ENCODE measurements at places on chromosomes 2 and 18.

DNA sequence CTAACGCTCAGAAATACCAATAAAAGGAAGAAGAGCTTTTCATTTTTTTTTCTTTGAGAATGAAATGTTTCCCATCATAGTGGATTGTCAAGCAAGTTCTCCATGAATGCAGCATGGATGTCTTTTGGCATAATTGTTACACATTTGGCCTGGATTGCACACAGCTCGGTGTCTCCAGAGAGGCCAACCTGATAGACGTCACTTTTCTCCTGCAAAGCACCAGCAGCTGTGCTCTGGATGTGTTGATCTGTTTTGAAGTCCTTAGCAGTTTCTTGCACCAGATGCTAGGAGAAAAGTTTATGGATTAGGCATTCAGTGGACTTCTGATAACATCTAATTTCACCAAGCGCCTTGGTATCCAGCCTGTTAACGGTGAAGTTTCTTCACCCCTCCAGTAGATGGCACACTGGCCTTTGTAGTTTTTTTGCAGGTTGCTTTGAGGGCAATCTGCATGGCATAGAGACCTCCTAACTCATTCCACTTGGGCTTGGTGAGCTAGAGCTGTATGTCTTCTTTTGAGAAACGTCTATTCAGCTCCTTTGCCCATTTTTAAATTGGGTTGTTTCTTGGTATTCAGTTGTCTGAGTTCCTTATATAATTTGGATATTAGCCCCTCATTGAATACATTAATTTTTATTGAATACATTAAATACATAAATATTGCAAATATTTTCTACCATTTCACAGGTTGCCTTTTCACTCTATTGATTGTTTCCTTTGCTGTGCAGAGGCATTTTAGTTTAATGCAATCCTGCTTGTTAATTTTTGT lies 59.7 kb downstream of the PTH2R start:
- DNase-seq: no peak

DNA sequence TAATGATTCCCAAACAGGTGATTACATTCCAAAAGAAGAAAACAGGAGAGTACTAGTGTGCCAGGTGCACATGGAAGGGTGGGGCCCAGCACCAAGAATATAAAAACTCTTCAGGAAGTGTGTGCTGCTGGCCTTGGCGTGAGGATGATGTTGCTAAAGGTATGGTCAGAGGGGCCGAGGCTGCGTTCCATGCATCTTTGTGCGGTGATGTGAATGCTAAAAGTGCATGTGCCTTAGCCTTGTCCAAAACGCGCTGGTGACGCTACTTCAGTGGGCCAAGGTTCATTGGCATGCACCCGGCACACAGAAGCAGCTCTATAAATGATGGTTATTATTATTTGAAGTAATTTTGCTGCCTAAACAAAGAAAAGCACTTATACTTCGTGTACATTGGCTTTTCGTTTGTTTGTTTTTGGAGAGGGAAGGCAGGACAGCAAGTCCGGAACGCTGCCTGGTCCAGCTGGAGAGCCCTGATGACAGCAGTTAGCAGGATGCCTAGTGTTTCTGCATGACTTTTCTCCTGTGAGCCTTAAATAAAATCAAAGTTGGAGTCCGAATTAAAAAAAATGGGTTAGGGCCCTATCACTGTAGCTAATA lies 2.9 kb downstream of the ALKAL2 start:
- no peak for DNase-seq

DNA sequence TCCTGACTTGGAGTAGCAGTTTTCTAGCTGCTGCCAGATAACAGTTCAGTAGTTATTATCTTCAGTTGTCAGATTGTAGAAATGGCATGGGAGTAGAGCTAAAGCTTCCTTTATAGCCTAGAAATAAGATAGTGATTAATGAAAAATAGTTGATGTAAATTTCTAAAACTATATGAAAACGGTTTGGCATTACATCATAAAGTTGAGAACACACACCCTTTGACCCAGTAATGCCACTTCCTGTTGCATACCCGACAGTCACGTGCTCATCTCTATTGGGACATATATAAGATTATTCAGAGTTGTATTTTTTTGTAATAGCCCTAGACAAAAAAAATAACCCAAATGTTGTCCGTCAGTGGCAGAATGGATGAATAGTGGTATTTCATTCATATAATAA lies 39.4 kb upstream of the ASB1 start:
- DNase-seq: no peak

GRCh38 chr18:48543228-48543627 lies 4.4 kb downstream of the CTIF start:
- no peak for DNase-seq

- no peak for DNase-seq
Observed at GRCh38 chr2:45591073-45591472, 20.0 kb downstream of the SRBD1 start.

GRCh38 chr2:215917953-215918620 lies 95.3 kb downstream of the MREG start:
- DNase-seq: no peak

GRCh38 chr2:174593041-174593440 lies 4.6 kb downstream of the WIPF1 start:
- DNase-seq: no peak

DNA sequence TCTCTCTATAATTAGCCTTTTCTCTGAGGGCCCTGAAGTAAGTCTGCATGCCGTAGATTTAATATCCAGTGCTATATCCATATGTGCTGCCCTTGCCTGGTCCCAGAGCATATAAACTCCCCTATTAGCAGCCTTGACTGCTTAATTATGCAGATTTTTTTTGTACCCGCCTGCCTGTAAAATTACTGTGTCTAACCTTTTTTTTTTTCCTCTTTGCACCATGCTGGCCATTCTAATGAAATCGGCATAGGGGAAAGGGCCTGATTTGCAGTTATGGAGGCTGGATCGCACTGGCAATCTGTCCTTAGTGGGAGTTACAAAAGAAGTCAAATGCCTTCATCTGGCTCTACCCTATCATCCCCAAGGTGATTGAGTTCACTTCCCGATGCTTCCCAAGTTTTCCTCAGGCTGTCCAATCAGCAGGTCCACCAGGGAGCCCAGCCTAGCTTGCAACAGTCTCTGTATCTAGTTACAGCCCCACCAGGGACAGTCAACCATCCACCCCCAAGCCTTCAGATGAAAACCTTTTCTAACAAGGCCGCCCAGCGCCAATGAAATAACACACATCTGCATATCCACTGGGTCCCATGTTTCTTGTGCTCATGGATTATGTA lies 239.0 kb downstream of the ZNF521 start:
- no peak for DNase-seq

DNA sequence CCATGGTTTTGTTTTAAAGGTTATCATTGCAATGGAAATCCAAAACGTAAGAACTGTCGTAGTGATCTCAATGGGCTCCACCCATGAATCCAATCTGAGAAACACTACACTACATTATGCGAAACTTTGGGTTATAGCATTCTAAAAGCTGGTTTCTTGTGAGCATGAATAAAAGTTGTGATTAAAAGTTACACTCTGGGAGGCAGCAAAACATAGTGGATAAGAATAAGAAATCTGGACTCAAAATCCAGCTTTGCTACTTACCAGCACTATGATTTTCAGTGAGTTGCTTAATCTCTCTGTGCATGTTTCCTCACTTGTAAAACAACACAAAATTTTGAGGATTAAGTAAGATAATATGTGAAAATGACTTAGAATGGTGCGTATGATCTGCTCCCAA lies 25.7 kb upstream of the THOC1 start:
- no peak for DNase-seq

DNA sequence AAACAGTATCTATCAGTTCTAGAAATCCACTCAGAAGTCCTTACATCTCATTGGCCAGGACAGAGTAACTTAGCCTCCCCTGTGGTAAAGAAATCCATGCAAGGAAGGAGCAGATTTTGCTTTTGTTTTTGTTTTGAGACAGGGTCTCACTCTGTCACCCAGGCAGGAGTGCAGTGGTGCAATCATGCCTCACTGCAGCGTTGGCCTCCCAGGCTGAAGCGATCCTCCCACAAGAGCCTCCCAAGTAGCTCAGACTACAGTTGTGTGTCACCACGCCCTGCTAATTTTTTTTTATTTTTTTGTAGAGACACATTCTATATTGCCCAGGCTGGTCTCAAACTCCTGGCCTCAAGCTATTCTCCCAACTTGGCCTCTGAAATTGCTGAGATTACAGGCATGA lies 185.1 kb downstream of the NRP2 start:
- DNase-seq: no peak

- DNase-seq: no peak
Observed at GRCh38 chr18:62280058-62280457, 45.1 kb upstream of the TNFRSF11A start.

DNA sequence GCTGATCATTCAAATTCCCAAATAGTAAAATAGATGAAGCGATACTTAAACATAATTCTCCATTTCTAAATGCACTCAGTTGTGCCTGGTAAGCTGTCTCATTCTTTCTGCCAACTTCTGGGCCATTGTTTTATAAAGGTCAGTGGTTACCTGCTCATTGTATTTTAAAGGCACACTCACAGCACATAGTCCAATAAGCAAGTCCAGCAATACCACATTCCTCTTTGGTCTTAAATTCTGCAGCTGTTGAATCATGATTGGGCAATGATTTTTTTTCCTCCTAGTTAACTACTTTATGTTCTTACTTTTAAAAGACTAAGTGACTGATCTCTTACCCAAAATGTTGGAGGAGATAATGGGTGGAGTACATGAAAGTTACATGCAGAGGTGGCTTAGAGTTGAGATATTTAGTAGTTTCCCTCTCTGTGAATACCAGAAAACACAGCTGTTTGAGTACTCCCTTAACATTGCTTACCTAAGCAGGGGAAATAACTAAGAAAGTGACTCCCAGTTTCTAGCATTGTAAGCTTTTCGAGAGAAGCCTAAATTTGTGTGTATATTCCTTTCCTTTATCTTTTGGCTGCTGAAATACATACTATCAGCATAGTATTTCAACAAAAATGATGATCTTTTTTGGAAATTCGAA lies 220.7 kb downstream of the CAMKMT start:
- DNase-seq: no peak

DNA sequence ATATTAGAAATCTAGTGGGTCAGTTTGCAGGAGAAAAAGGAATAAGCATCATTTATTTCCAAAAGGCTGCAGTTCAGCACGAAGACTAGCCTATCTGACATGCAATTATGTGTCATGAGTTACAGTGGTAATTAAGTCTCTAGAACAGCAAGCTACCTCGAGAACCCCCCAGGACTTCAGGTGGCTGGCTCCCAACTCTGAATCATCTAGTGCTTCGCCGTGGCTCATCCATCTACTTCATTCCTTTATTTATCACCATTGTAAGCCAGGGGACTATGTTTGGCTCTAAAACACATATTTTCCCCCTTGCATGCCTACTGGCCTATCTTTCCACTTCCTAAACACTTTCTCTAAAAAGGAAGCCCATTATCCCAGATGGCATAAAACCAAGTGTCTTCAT lies 121.6 kb downstream of the TXNL1 start:
- DNase-seq: no peak

DNA sequence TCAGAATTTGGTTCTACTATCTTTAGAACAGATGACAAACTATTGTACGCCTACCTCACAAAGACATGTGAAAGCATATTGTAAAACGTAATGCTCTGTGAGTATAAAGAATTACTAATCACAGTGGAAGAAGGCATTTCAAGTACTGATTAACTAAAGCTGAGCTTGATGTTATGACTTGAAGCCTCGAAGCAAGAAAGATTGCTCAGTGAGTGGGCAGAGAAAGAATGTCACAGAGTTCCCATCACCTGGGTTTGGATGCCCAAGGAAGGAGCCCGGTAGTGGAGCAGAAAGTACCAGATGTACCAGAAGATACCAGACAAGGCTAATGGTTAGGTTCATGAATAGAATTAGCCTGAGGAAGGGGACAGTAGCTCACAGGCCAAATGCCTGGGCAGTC lies 39.5 kb upstream of the FAM110C start:
- DNase-seq: no peak

GRCh38 chr2:15768615-15769014 lies 171.7 kb upstream of the MYCN start:
- DNase-seq: no peak

DNA sequence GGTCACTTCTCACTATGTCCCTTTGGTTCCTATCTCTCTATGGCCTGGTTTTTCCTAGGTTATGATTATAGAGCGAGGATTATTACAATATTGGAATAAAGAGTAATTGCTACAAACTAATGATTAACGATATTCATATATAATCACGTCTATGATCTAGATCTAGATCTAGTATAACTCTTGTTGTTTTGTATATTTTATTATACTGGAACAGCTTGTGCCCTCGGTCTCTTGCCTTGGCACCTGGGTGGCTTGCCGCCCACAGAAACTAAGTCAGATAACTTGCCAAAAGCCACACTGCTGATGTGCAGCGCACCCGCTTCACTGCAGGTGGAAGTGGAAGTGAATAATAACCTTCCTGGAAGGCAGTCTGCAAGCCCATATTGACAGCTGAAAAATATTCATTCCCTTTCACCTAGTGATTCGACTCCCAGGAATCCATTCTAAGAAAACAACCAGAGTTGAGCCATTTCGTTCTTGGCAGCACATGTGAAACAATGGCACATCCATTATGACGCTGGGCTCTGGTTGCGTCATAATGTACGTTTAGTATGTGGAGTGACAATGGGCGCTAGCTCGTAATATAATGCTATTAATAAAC lies 725 bp upstream of the ANKRD53 start:
- peak; percentile 88 for DNase-seq

DNA sequence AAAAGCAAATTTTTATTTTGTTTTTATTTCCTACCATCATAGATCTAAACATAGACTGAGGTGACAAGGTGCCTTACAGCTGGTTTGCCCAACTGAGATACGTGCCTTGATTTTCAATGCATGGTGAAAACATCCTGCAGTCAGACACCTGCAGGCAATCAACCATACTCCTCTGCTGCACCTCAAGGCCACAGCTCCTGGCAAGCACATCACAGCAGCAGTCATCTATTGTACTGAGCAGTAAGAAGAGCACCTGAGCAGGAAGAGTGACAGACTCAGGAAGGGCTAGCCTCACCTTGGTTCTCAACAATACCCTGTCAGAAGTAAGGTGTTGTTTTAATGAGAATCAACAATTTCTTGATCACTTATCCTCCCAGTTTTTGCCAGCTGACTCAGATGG lies 1206.8 kb upstream of the NRXN1 start:
- DNase-seq: no peak

- DNase-seq: peak; percentile 92
Observed at GRCh38 chr2:240566203-240567136, 1.8 kb upstream of the RNPEPL1 start.

- no peak for DNase-seq
Observed at GRCh38 chr2:239199041-239199768, 201.6 kb downstream of the HDAC4 start.

- peak; percentile 48 for DNase-seq
Observed at GRCh38 chr2:127157651-127158485, 50.9 kb upstream of the BIN1 start.

- no peak for DNase-seq
Observed at GRCh38 chr2:184357033-184357432, 241.3 kb upstream of the ZNF804A start.

DNA sequence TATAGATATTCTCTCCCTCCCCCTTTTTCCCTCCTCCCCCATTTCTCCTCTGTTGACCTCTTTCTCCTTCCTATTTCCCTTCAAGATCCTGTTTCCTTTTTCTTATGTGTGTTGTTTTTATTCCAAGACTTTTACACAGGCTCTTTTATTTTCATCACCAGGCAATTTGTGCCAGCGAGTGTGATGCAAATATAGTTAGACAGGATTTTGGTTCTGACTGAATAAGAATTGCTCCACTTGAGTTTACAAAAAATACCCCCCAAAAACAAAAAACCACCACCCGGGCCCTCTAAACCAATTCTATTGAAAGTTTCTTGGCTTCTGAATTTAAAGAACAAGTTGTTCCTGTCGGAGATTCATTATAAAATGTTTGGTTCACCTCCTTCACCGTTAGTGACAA lies 50.9 kb upstream of the MAPK4 start:
- DNase-seq: no peak

Data from right atrium auricular region (tissue), 2 donors.